Stimulated activated CD4-positive, alpha-beta T cell treated with anti-CD3 and anti-CD28 coated beads, Interleukin-1b, Interleukin-23, amount 100 ng/mL, for 4 hours (primary cell): ENCODE measurements at places on chromosomes 3 and 15.

- DNase-seq, result no peak
Measured at GRCh38 chr3:40465111-40465407, 7.9 kb downstream of the RPL14 start.

DNA sequence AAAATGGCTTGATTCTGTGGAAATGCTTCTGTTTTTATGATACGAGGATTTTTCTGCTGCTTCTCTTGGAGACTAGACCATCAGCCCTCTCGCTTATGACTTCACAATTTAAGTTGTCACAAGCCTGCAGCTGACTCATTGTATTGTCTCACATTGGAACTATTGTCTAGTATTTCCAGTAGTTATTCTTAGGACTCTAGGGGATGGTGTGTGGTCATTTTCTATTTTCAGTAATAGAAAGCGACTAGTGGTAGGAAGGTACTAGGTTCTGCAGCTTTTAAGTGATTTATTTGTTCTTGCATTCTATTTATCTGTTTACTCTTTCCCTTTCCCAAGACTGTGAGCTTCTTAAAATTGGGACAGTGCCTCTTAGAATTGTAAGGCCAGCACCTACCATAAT is 66.3 kb upstream of the CRTC3 start:
- no peak for DNase-seq

- DNase-seq, result no peak
Measured at GRCh38 chr3:187062526-187063177, 76.6 kb downstream of the RPL39L start.

DNA sequence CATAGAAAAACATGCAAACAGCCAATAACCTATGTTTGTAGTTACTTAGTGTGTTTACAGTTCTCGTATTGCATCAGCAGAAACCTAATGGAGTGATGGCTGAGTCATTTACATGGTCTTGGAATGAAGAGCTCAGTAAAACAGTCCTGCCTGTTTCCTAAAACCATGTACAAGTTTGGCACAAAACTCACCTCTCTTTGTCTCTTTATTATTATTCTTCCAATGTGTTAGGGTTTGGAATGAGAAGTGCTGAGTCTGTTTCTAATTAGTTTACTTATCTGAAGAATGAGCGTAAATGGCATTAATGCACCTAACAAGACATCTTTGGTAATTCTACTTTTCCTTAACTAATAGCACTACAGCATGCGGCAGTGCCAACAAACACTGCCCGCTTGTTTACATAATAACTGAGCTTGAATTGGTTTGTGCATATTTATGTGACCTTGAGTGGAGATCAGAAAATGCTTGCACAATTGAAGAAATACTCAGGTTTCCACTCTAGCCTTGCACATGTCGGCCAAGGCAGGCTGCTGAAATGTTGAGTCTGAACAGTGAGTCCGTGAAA is 385.4 kb upstream of the SEMA6D start:
- no peak for DNase-seq

DNA sequence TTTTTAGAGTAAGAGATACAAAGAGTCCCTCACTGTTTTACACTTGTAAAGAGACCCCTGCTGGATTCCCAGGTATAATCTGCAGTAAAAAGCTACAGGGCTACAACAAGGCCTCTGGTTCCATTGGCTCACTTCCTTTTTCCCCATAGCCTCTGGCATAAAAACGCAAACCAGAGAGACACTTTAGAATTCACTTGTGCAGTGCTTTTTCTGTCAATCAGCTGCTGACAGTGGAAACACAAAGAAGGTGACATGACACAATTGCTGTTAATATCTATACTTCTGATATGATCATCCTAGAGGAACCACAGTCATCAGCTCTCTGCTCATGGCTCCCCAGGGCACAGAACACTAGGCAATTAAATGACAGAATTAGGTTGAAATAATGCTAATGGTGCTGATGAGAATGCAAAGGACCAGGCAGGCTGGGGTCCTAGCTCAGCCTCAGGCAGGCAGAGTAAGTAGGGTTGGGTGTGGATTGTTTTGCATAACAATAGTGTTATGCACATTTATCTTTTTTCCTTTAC is 667.9 kb upstream of the CFAP20DC start:
- no peak for DNase-seq

- no peak for DNase-seq
Measured at GRCh38 chr3:176490357-176490756, 706.9 kb downstream of the TBL1XR1 start.

DNA sequence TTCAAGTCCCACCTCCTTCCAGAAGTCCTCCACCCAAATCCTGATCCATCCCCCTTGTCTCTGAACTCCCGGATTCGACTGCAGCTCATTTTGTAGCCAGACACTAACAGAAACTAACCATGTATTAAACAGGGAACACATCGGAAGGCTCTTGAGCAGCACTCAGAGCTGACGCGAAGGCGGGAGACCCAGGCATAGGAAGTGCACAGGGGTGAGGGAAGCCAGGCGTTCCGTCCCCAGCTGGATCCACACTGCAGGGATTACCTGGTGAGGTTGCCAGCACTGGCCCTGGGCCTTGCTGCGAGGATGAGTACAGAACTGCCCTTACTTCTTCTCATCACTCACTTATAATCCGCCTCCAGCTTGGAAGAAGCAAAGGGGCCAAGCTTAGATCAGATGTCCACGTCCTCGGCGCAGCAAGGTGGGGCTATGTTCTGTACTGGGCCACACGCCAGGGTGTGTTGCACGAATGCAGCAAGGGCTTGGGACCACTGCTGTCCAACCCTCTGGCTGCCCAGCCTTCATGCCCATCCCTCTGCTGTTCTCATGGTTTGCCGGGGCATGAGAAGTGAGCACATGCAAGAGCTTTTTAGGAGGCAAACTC is 124.2 kb upstream of the SMAD3 start:
- no peak for DNase-seq

DNA sequence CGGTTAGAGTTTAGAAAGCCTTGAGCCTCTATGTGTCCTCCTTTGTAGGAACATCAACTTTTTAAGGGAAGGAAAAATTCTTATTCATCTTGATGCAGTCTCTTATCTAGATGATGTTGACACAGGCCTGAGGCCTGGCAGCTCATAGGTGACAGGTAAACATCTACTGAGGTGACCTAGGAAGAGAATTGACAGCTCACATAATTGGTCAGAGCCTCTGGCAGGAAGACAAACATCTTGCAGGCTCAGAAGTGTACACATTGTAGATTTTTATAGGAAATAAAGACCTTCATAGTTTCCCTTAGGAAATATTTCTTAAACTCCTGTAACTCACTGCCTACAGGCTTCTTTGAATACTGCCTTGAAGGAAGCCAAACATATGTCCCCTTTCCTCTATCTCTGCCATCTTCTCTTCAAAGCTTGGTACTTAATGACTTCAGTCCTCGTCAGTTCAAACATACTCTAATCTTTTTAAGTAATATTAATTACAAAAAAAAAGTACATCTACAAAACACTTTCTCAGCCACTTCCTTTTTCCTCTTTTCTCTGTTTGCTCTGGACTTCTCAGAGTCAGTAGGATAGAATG is 341.3 kb downstream of the TBL1XR1 start:
- no peak for DNase-seq

DNA sequence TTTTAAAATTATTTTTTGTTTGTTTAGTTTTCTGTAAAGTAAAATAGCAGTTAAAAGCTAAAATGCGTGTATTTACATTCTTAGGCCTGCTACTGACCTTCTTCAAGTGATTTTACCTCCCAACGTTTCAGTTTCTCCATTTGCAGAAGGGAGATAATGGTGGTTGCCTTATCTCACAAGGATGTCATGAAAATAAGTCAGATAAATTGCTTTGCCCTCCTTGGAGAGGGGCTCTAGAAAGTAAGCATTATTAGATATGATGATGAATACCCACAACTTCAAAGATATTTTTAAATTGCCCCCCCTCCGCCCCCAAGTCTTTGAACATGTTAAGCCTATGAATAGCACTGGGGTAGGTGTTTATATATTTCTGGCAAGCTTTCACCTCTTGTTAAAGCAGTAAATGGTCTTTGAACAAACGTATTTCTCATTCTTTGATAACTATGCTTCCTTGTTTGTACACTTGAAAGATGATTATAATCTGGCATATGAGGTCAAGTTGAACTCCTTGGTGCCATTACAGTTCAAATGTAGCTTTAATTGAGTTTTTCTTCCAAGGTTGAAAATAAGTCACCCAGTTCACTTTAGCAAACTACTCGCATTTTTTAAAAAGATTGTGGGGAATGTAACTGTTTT is 6.4 kb downstream of the TERC start:
- DNase-seq, result no peak

DNA sequence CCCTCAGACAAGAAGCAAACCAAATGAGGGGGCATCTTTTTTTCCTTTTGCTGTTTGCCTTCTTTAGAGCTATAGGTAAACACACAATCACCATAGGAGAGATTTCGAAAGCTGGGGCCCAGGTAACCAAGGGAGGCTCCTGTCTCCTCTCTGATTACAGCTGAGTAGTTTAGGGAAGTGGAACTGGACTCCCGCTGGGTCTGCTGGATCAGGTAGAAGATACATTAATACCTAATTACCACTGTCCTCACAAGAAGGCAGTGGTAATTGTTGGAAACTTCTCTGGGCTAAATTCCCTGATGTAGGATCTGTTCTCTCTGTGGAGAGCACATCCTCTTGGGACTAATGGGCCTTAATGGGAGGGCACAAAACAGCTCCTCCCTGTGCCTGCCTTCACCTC is 32.7 kb downstream of the HDC start:
- DNase-seq, result no peak

DNA sequence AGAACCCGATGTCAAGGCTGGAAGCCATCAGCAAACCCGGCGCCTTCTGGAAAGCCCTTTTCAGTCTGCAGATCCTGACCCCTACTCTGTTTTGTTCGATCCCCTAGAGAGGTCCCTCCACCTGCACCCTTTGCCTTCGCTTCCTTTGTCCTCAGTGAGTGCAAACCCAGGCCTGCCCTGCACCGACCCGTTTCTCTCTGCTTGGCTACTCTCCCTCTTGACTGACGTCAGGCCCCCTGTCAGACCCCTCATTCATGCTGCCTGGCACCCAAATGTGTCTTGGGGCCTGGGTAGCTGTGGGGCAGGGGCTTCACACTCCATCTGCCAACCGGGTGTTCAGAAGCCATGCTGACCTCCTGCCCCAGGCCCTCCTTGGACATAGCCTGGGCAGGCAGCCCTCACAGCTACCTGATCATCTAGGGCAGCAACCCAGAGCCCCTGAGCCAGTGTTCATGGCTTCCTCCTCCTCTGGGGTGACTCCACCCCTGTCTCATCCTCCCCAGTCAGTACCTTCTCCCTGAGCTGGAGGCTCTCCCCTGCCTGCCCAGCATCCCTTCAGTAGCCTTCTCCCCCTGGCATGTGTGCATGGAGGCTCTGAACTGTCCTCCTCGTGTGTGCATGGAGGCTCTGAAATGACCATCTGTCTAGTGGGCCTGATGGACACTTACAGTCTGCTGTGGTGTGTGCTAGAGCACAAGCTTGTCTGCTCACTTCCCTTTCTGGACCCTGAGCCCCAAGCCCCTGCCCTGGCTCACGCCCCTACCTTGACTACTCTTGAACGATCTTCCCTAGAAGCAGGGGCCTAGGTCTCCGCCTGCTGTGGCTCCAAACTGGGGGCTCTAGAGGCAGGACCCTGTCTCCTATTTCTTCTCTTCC is 69.4 kb downstream of the EXOG start:
- DNase-seq, result no peak

DNA sequence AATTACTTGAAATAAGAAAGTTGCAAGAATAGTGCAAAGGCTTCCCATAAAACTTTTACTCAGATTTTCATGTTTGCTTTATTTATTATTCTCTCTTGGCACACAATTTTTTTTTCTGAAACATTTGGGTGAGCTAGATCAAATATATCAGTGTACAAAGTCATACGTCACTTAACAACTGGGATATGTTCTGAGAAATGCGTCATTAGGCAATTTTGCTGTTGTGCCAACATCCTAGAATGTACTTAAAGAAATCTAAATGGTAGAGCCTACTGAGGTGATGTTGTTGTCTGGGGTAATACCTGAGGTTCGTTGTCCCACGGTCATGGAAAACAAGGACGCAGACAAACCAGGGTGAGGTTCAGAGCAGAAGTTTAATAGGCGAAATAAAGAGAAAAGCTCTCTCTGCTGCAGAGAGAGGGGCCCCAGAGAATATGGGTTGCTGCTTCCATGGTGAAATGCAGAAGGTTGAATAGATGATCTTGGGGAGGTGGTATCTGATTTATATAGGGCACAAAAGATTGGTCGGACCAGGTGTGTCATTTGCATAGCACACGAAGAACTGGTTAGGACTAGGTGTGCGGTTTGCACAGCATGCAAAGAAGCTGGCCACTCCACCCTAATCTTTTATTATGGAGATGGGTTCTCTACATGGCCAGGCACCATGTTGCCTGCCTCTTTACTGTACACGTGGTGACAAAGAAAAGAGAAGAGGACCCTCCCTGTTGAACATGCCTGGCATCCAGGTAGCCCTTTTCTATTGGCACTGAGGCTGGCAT is 8.8 kb upstream of the GRAMD1C start:
- no peak for DNase-seq
